ENCODE measurements at places on chromosomes 5 and 9.

- no peak for DNase-seq
Observed at GRCh38 chr5:89228355-89228754, 345.4 kb upstream of the MEF2C start.

DNA sequence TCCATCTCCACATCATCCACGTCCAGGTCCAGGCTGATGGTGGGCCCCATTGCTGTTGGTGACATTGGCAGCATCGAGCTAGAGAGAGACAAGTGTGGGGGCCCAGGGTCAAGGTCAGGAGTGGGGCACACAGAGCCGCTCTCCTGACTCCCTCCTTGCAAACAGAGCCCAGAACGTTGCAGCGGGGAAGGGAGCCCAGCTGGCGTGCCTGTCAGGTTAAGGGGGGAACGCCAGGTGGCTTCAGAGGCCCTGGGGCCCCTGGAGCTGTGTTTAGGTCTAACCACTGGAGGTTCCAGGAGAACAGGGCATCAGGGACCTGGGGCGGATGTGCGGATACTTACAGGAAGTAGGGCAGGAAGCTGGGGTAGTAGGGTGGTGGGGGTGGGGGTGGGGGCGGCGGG lies 7.5 kb downstream of the RNF44 start:
- no peak for DNase-seq

DNA sequence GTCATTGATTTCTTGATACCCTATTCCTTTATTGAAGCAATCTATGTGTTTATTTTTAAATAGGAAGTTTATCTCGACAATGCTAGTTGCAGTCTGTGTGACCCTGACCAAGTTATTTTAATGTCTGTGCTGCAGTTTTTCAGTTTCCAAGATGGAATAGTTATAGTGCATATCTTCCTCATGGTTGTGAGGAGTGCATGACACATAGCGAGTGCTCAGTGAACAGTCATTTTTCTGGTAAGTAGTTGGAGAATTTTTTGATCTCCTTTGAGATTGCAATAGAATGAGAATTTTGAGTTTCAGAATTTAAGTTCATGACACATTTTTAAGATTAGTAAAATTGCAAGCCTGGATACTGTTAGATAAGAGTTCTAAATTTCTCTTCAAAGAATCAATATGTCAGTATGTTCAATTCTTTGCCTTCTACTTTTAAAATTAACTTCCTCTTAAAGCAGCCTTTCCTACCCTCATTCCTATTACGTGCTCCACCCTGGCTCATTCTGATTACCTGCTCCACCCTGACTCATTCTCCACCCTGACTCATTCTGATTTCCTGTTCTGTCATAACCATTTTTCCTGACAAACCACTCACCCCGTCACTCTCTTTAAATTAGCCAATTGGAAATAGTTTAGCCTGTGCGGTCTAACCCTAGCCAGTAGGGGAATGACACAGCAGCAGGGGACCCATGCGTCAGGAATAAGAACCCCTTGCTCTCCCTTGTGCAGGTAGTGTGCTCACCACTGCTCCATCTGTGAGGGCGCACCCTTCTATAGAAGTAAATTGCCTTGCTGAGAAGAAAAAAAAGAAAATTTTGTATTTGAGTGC lies 30.7 kb downstream of the SPIN1 start:
- no peak for DNase-seq

GRCh38 chr9:17938035-17938655 lies 359.3 kb downstream of the SH3GL2 start:
- no peak for DNase-seq

- DNase-seq, result no peak
Observed at GRCh38 chr5:179266291-179267070, 78.8 kb downstream of the ADAMTS2 start.

DNA sequence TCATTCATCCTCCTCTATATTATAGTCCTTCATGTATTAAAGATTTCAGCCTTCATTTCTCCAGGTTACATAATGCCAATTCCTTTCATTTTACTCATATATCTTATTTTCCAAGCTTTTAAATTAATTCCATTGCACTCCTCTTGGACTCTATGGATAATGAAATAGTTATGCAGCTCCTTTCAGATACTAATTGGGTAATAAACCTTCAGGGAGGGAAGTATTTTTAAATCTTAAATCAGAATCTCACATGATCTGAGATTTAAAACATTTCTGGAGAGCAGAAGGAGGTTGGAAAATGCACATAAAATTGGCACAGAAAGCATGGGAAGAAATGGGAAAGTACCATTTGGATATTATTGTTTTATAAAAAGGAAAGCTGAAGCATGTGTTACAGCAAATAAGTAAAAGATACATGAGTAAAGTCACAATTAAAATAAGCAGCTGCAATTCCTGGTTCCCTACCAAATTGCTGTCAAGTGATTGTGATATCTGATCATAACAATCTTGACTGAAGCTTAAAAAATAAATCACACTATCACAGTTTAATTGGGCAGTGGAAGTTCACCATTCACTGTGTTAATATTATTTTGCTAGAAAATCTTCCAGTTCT lies 257.9 kb upstream of the NREP start:
- DNase-seq, result no peak

DNA sequence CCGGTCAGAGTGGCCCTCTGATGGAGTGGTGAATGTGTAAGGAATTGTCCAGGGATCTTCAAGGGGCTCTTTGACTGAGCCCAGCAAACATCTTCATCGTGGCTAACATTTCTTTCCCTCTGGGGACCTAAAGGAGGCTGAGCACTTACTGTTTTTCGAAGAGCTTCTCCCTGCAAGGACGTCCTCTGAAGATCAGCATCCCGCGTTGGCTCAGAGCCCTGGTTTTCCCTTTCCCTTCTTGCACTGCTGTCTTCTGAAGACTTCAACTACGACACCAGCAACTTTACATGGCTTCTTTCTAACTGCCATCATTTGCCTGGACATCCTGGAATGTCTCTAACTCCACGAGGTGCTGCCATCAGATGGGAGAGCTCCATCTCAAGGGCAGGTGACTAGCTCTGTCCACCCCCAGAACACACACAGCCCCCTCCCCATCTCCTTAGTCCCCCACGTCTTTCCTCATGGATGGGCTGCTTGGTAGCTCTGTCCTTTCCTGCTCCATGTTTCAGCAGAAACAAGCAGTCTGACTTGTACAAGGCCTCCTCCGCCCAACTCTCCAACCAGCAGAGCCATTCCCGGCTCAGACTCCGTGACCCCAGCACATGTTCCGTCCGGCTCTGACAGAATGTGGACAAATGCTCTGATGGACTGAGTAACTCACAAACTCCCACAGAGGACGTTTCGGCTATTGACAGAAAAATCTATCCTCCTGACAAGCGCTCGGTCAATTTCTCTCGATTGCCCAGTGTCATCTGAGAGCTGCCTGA lies 17.1 kb downstream of the SHB start:
- no peak for DNase-seq

- no peak for DNase-seq
Observed at GRCh38 chr5:127227881-127228280, 62.7 kb upstream of the MEGF10 start.

DNA sequence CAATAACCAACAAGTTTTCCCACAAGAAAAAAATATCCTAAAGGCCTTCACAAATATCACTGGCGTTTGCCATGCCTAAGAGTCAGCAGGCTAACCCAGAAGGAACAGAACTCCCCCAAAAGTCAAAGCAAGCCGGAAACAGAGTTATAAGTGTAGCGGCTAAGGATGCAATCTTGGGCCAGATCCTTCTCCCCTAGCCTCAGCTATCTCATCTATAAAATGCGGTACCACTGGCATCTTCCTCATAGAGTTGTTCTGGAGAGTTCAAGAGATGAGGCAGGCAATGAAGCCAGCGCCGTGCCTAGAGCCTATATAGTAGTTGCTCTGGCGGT lies 632 bp downstream of the DPM2 start:
- no peak for DNase-seq

- DNase-seq, result no peak
Observed at GRCh38 chr9:93225892-93226291, 42.0 kb downstream of the WNK2 start.

GRCh38 chr9:125409217-125409636 lies 147.6 kb downstream of the GAPVD1 start:
- DNase-seq, result no peak

DNA sequence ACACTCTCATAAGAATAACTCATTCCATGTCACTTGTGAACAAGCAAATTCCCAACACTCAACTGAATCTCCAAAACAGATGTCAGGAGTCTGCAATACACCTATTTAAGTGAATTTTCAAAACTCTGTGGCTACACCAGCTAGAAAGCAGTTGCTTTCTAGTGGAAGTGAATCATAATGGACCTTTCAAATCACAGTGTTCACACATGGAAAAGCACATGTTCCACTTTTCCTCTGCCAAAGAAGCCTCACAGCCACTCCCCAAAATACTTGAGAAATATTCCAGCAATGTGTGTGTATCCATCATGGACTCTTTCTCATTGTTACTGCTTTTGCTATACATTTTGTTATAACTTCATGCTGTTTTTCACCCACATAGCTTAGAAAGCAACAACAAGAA lies 17.4 kb downstream of the MARCHF3 start:
- no peak for DNase-seq

DNA sequence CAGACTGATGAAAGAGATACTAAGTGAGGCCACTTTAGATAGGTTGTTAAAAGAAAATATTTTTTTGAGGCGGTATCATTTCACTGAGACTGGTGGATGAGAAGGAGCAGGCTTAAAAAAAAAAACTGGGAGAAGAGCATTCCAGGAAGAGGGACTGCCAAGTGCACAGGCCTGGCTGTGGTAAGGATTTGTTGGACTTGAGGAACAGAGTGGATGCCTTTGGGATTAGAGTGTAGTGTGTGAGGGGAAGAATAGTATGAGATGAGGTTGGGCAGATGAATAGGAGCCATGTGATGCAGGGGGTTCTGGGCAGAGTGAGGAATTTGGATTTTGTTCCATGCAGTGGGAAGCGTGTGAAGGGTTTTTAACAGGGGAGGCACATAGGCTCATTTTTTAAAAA lies 57.9 kb downstream of the PBX3 start:
- no peak for DNase-seq

DNA sequence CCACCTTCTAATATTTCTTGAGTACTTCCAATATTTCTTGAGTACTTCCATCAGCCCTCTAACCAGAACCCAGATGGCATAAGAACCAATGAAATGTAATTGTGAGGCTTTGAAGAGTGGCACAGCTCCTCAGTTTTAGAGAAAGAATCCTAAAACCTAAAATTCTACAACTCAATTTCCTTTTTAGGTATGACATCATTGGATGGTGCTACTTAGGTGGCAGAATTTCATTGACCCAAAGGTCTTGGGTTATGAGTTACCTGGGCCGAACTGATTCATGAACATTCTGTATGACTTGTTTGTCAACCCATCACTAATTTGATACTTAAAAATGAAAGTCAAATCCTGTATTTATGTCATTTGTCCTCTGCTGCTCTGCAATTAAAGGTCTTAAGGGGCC lies 13.1 kb downstream of the HMGCS1 start:
- no peak for DNase-seq

DNA sequence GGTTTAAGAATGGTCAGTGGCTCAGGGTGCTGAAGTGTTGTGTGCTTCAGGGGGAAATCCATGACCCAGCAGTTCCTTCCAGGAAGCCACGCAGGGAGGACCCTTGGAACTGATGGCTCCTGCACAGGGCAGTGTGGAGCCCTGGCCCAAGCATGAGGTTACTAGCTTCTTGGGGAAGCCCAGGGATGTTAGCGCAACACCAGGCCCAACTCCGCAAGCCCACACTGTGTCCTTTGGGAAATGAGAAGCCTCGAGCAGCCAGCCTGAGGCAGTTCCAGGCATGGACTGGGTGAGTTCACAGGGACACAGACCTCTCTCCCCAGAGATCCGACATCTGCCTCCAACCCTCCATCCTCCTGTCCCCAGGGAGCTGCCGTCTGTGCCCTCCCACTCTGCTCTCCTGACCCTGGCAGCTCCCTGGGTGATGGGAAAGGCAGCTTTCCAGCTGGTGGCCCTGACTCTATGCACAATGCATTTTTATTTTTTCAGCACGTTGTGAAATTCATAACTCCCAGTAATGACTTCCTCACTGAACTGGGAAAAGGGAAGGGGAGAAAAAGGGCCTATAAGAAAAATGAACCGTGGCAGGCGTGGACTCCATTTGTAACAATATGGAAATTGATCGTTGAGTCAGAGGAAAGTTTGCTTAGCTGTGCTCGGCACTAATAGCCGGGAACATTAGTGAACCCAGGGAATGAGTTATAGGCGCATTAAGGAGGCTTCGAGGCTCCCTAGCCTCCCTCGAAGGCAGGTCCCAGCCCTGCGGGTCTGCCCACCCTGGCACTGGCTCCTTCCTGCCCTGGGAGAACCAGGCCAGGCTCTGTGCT lies 34.1 kb downstream of the LMX1B start:
- no peak for DNase-seq

GRCh38 chr9:126033318-126033717 lies 286.1 kb downstream of the PBX3 start:
- DNase-seq, result no peak

All from NCI-H2081 (cell line).